ENCODE measurements at places on chromosomes 12 and 14.

- peaks cover 2% of the 10 kb centered on the region for H3K27me3 ChIP-seq
- no peak overlapping the region for H3K4me3 ChIP-seq
- no peaks in the 10 kb centered on the region for H3K4me1 ChIP-seq
- no peak for DNase-seq
- H3K36me3 ChIP-seq: no peaks in the 10 kb centered on the region
- H3K27ac ChIP-seq: no peak overlapping the region
Observed at GRCh38 chr12:102542816-102543440, 62.6 kb upstream of the IGF1 start.

DNA sequence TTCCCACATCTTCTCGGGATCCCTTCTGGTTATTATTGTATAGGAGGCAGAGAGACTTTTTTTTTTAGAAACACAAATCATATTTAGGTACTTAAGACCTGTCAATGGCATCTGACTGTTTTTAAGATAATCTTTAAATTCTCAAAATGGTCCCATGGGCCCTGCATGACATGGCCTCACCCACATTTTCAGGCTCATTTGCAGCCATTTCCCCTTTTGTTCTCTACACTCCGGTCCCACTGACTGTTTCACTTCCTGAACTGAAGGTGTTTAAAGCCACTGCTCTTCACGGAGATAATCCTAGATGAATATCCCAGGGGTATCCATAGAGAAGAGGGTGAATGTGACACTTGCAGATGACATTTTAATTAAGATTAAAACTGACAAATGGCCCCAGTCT, 12.3 kb upstream of the C12orf71 start:
- no peaks in the 10 kb centered on the region for H3K36me3 ChIP-seq
- no peak overlapping the region for H3K4me3 ChIP-seq
- H3K27me3 ChIP-seq: no peaks in the 10 kb centered on the region
- H3K27ac ChIP-seq: no peak overlapping the region
- DNase-seq: no peak

- DNase-seq: no peak
- no peaks in the 10 kb centered on the region for H3K27me3 ChIP-seq
- no peaks in the 10 kb centered on the region for H3K4me1 ChIP-seq
Observed at GRCh38 chr12:24730489-24730896, 218.4 kb downstream of the BCAT1 start.

GRCh38 chr12:124512667-124513296, 54.6 kb downstream of the NCOR2 start:
- peak; percentile 93 for DNase-seq
- peak overlapping the region; percentile 62 for H3K27ac ChIP-seq
- H3K4me1 ChIP-seq: peaks cover 85% of the 10 kb centered on the region
- no peaks in the 10 kb centered on the region for H3K27me3 ChIP-seq

DNA sequence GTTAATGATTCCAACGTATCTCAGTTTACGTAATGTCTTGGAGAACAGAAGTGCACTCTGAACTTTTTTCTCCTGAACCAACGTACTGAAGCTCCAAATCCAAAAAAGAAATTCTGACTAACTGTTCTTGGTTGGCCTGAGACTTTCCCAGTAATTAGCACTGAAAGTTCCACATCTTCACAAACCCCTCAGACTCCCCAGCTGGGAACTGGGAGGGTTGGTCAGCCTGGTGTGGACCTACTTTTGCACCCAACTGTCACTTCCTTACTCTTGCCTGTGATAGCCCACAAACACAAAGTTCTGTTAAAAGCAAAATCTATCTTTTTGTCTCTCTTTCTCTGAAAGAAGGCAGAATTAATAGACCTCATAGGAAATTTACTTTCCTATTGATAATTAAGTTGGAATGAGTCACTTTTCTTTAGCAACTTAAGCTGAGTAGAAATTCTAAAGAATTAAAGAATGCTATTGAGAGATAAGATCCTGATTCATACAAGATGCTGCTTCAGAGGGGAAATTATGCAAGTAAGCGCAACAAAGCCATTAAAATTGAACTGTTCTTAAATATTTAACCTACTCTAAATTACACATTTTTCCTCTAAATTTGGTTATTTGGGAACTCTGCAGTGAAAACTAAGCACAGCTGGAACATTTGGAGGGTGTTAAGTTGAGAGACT, 155.0 kb downstream of the EPS8 start:
- no peak overlapping the region for H3K27ac ChIP-seq
- no peaks in the 10 kb centered on the region for H3K27me3 ChIP-seq
- DNase-seq: no peak
- H3K4me3 ChIP-seq: no peak overlapping the region
- 0 out of 2 replicates have a peak, but pooled peaks cover 5% of the 10 kb centered on the region for H3K36me3 ChIP-seq

GRCh38 chr12:3061501-3062215, 15.5 kb upstream of the TSPAN9 start:
- H3K4me3 ChIP-seq: no peak overlapping the region
- H3K27ac ChIP-seq: no peak overlapping the region
- DNase-seq: no peak
- peaks cover 8% of the 10 kb centered on the region for H3K27me3 ChIP-seq

DNA sequence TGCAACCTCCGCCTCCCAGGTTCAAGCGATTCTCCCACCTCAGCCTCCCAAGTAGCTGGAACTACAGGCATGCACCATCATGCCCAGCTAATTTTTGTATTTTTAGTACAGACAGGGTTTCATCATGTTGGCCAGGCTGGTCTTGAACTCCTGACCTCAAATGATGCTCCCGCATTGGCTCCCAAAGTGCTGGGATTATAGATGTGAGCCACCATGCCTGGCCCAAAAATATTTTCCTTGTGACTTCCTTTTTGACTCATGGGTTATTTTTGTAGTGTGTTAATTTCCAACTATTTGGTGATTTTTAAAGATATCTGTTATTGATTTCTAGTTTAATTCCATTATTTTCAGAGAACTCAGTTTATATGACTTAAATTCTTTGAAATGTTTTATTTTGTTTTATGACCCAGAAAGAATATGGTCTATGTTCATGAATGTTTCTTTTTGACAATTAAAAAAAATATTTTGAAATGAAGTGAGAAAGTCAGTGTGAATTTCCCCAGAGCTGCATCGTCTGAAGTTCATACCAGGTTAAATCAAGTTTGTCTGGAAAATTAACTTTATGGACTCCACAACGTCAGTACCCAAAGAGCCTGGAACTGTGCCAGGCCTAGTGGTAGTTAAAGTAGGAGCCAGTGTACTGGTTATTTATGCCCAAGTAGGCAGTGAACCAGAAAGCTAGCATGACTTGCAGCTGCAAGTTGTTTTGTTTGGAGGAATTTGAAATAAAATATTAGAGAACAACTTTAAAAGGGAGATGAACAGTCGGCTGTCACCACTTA, 2.8 kb upstream of the CDKL1 start:
- H3K27me3 ChIP-seq: no peaks in the 10 kb centered on the region
- H3K27ac ChIP-seq: no peak overlapping the region
- peaks cover 10% of the 10 kb centered on the region for H3K4me1 ChIP-seq
- H3K4me3 ChIP-seq: no peak overlapping the region
- no peaks in the 10 kb centered on the region for H3K36me3 ChIP-seq
- DNase-seq: peak; percentile 4

- H3K27ac ChIP-seq: no peak overlapping the region
- H3K4me3 ChIP-seq: no peak overlapping the region
- H3K27me3 ChIP-seq: peaks cover 37% of the 10 kb centered on the region
Observed at GRCh38 chr12:3564861-3565260, 73.9 kb downstream of the PRMT8 start.

DNA sequence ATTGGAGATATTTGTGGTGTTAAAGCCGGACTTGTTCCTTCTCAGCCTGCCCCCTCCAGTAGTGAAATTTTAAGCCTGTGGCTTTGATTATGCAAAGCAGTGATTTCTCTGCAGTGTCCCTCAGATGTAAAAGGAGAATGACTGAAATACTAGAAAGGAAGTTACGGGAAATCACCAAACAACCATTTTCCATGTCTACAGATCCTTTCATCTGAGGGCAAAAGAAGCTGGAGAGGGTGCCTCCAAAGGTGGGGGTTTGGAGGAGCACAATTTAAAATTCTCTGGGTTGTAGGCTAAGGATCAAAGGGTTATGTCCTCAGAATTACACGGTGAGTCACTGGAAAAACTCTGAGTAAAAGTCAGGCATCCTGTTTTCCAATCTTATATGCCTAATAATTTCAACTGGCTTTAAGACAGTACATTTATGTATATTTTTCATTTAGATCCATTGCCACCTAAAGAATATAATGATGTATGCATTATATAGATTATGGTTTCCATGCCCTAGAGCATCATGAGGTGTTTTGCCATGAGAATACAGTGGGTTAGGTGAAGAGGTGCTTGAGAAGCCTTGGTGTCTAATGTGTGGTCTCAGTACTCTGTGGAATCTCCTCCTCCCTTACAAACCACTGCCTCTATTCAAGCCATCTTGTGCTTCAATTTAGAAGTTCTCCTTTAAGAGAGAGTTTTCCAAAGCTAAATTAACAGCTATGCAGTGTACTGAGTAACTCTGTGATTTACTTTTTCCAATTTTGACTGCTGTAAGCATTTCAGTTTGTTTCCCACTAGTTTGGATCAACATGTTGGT, 362.1 kb downstream of the RAD51B start:
- H3K27me3 ChIP-seq: no peaks in the 10 kb centered on the region
- peak; percentile 34 for DNase-seq
- H3K36me3 ChIP-seq: no peaks in the 10 kb centered on the region
- peak overlapping the region; percentile 95 for H3K27ac ChIP-seq
- H3K4me1 ChIP-seq: peaks cover 60% of the 10 kb centered on the region

DNA sequence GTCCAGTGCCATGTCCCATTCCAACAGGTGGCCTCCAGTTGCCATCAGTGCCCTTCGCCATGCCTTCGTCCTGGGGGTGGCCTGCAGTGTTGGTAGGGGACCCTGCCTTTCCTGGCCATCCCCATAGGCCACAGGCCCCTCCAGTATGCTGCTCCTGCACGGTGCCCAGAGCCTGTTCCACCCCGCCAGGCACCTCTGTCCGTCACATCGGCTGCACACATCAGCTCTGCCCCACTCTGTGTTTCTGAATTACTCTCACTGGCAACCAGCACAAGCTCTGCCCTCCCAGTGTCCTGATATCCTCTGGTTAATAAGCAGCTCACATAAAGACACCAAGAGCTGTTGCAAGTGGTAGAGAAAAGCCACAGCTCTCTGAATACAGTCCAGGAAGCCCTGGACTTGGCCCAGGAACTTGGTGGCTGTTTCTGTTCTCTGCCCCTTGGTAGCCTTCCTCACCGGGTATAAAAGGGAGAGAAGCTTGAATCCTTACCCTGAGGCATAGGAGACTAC, 31.3 kb upstream of the ATP2A2 start:
- no peaks in the 10 kb centered on the region for H3K36me3 ChIP-seq
- H3K4me3 ChIP-seq: no peak overlapping the region
- H3K4me1 ChIP-seq: peaks cover 29% of the 10 kb centered on the region
- H3K27ac ChIP-seq: no peak overlapping the region
- H3K27me3 ChIP-seq: no peaks in the 10 kb centered on the region

- H3K36me3 ChIP-seq: no peaks in the 10 kb centered on the region
- no peak overlapping the region for H3K27ac ChIP-seq
- H3K4me1 ChIP-seq: no peaks in the 10 kb centered on the region
- H3K27me3 ChIP-seq: no peaks in the 10 kb centered on the region
- no peak for DNase-seq
Observed at GRCh38 chr12:25594376-25594775, 41.3 kb upstream of the LMNTD1 start.

DNA sequence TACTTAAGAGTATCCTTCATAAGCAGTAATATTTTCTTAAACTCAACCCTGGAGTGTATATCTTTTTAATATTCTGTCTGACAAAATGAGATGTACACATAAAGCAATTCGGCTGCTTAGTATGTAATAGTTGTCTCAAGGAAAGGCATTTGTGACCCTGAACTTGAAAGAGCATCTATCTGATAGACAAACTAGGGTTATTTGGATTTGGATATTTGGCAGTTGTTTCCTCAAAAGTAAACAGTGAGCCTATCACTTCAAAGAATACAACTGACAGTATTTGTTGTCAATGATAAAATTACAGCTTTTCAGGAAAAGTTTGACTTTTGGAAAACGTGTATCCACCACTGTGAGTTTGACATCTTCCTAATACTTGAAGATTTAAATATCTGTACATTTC, 123.4 kb downstream of the TGFB3 start:
- peaks cover 15% of the 10 kb centered on the region for H3K4me1 ChIP-seq
- H3K36me3 ChIP-seq: no peaks in the 10 kb centered on the region
- no peak for DNase-seq
- no peaks in the 10 kb centered on the region for H3K27me3 ChIP-seq

- no peak overlapping the region for H3K27ac ChIP-seq
- H3K4me3 ChIP-seq: no peak overlapping the region
- H3K4me1 ChIP-seq: no peaks in the 10 kb centered on the region
Observed at GRCh38 chr12:15534322-15534721, 212.0 kb downstream of the PTPRO start.

- DNase-seq: no peak
- no peak overlapping the region for H3K27ac ChIP-seq
- no peaks in the 10 kb centered on the region for H3K27me3 ChIP-seq
Observed at GRCh38 chr14:73437206-73437605, 21.1 kb downstream of the NUMB start.

- H3K27me3 ChIP-seq: no peaks in the 10 kb centered on the region
- no peak overlapping the region for H3K4me3 ChIP-seq
- H3K36me3 ChIP-seq: no peaks in the 10 kb centered on the region
- H3K27ac ChIP-seq: no peak overlapping the region
- no peaks in the 10 kb centered on the region for H3K4me1 ChIP-seq
- DNase-seq: no peak
Observed at GRCh38 chr12:23493672-23494071, 455.8 kb downstream of the SOX5 start.

- no peak overlapping the region for H3K4me3 ChIP-seq
- H3K4me1 ChIP-seq: no peaks in the 10 kb centered on the region
Observed at GRCh38 chr14:103378038-103378854, 7.0 kb upstream of the MARK3 start.

DNA sequence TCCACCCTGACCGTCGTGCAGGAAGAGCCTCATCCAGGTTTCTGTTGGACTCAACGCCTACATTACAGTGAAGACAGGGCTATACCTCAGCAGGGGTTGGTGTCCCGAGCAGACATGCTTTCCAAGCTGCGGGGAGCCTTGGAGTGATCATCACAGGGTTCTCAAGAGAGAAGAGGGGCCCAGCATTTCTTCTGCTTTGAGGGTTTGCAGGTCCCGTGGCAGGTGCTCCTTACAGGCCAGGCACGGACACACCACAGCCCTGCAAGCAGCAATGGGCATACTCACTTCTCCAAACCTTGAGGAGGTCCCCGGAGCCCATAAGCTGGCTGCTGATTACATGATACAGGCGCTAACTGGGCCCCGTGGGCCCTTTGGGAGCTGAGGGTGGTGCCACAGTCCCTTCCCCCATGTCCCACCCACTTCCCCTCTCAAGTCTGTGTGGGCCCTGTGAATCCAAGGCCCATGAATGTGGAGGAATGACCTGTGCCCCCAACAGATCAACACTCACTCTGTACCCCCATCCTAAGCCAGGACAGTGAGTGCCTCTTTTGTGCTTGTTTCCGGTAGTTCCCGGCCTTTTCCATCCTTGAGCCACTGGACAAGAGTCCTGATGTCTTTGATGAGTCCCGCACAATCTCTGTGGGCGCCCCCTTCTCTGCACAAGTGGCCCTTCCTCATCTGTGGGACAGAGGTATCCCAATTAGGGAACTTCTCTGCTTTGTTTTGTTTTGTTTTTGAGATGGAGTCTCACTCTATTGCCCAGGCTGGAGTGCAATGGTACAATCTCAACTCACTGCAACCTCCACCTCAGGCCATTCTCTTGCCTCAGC, 1.1 kb downstream of the AQP2 start:
- H3K4me3 ChIP-seq: no peak overlapping the region
- H3K36me3 ChIP-seq: no peaks in the 10 kb centered on the region
- no peaks in the 10 kb centered on the region for H3K4me1 ChIP-seq
- H3K27me3 ChIP-seq: no peaks in the 10 kb centered on the region
